Adipocyte (in vitro differentiated cells): ENCODE measurements at places on chromosomes 4 and X.
A peak's percentile ranks its signal among the peaks of the same experiment; 100 is the strongest.

DNA sequence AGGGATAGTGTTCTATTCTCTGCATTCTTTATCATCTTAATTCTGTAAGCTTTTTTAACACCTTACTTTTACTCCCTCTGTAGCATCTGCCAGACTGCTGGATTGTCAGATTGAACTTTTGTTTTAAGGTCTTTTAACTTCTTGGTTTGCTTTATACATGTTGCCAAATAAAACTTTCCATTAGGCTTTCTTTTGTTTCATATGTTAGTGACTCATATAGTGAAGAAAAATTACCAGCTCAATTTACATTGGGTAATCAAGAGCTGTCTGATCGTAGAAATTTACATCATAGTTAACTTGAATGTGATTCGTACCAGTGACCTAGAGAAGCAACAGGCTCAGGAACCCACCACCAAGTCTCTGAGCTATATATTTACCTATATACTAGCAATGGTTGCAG, 28.5 kb upstream of the KLHL4 start:
- no peak for DNase-seq

GRCh38 chr4:22048323-22048722, 99.8 kb upstream of the KCNIP4 start:
- no peak for DNase-seq

GRCh38 chrX:13647709-13648212, 5.2 kb upstream of the TCEANC start:
- no peak for DNase-seq

DNA sequence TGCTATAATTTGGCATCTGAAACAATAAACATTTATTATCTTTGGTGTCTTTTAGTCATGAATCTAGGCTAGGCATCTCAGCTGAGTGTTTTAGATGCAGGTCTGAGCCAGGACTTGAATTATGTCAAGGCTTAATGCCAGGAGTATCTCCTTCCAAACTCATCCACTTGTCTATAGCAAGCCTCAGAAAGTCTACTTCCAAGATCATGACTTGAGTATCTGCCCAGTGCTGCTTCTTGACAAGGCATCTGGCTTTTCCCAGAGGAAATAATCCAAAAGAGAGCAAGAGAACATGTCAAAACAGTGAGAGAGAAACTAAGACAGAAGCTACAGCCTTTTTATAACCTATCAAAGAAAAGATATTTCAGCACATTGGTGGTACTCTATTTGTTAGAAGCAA, 1052.1 kb upstream of the PCDH10 start:
- no peak for DNase-seq

DNA sequence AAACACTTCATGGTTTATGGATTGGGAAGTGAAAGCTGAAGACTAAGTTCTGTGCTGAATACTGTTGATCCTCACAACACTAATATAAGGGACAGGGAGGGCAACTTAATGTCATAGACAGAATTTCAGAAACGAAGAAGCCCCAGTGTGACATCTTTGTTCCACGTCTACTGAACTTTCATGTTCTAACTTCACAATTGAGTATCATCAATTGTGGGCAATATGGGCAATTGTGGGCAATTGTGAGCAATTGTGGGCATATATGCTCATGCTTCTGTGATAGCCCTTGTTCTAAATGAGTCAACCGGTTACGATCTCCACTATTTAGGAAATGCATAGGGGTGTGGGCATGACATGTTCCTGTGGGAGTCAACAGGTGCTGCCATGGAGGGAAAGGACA, 33.7 kb downstream of the CYBB start:
- DNase-seq, result no peak

DNA sequence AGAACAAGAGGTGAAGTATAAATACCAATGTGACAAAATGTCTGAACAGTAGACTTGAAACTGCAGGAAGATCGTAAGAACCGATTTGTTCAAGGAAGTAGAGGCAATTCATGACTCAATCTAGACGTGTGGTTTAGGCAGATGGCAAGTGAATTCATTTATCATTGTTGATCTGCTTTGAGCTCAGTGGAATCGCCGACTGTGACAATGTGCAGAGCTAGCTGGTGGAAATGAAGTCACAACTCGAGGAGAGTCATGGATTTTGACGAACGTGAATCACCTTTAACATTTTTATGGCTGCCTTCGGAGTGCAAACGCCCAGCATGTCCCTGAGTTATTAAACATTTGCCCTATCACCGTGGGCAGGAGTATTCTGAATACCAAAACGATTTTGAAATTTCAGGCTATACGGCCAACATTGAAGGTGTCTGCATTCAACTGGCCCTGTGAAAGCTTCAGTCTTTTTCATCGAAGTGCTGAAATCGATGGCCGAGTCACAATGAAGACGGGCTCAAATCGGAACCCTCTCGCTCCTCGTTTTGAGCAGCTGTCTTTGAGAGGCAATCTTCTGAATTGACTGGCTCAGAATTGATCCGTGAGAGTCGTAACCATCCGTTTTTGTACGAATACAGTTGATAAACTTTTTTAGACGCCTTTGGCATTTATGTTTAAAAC, 689 bp upstream of the OGT start:
- DNase-seq, result peak; percentile 59

GRCh38 chr4:145619639-145619996, 433 bp downstream of the MMAA start:
- DNase-seq, result peak; percentile 71

GRCh38 chr4:33537527-33537926, 2706.8 kb downstream of the ARAP2 start:
- DNase-seq, result no peak

GRCh38 chrX:115940348-115940747, 230.2 kb upstream of the AGTR2 start:
- no peak for DNase-seq
